Right ventricle myocardium superior (tissue), 1 donor: ENCODE measurements at places on chromosomes 5 and 9. TPM values are rescaled to one million over a fixed set of nuclear protein-coding genes. Genes with fewer than 3 reads are reported as not detected.

TMEM141 gene
- total RNA-seq, result 70.9 TPM

SLC25A48 gene
- not detected for total RNA-seq

SEPTIN8 gene
- 26.3 TPM for total RNA-seq

HIGD2A gene
- total RNA-seq, result 210 TPM

SPIN1 gene
- 44.9 TPM for total RNA-seq

SV2C gene
- not detected for total RNA-seq

ACTBL2 gene
- not detected for total RNA-seq

GRXCR2 gene
- total RNA-seq, result 9.6 TPM
